ENCODE measurements at places on chromosomes 12 and 14.

DNA sequence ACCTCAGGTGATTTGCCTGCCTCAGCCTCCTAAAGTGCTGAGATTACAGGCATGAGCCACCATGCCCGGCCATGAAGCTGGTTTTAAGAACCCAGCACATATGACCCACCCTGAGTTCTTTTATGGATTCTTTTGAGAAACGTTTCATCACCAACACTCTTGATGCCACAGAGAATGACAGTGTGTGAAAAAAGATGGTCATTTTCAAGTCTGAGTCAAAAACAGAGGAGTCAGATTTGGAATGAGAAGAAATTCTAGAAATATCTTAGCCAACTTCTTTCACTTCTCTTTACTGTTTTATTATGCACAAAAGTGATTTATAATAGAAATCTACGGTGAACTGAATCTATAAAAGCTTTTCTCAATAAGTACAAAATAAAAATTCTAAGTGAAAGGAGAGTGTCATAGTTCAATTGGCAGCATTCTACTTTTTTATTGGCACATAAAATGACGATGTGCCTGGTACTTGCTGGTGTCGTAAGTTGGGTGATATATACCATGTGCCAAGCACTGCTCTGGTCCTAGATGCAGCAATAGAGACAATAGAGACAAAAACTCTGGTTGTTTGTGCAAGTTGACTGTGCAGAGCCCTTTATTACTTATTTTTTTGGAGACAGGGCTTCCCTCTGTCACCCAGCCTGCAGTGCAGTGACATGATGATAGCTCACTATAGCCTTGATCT is 33.9 kb downstream of the CCDC177 start:
- DNase-seq = no peak

DNA sequence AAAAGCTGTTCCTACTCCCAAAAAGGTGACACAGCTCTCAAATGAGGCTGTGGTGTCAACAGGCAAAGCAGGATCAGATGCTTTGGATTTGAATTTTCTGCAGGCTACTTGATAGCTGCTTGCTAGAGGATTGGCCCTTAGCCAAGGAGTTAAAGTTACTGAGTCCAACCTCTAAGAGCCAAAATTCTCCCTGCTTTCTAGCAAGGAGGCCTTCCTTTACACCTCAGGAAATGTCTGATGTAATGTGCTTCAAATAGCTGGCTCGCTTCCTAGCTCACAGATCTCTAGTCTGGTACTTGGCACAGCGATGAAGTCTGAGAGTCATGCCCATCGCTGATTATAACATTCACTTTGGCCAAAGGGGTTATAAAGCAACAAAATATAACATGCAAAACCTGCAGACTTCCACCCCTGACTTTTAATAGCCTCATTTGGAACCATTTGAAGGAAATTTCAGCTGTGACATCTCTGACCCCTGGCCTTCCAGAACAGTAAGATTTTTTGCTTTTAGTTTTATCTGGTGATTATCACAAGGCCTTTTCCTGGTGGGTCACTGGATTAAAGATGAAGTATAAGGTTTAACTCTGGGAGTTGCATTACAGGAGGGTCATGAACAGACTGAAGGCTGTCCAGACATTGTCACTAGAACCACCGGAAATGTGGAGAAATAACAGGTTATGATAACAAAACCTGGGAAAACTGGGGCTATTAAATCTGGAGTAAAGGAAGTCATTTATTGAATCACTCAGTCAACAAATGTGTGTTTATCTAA is 189.7 kb downstream of the EPS8 start:
- DNase-seq = no peak

- no peak for DNase-seq
These were observed 21.5 kb downstream of the RFLNA start for GRCh38 chr12:124316257-124316900.

DNA sequence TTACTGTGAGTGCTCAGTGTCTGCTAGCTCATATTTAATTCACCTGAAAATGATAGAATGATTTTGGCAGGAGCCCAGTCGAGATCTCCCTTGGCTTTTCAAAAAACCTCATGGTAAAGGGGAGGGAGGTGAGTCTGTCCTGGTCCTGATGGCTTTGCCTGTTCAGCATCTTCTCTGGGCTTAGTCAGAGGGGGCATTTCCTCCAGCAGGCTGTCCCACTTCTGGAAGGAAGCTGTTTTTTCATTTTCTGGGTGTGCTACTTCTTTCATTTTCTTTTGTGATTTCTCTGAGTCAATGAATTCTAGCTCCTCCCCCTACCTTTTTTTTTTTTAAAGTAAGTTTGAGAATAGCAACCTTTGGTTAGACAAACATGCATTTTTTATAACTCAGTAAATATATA is 58.8 kb downstream of the TMX1 start:
- no peak for DNase-seq

DNA sequence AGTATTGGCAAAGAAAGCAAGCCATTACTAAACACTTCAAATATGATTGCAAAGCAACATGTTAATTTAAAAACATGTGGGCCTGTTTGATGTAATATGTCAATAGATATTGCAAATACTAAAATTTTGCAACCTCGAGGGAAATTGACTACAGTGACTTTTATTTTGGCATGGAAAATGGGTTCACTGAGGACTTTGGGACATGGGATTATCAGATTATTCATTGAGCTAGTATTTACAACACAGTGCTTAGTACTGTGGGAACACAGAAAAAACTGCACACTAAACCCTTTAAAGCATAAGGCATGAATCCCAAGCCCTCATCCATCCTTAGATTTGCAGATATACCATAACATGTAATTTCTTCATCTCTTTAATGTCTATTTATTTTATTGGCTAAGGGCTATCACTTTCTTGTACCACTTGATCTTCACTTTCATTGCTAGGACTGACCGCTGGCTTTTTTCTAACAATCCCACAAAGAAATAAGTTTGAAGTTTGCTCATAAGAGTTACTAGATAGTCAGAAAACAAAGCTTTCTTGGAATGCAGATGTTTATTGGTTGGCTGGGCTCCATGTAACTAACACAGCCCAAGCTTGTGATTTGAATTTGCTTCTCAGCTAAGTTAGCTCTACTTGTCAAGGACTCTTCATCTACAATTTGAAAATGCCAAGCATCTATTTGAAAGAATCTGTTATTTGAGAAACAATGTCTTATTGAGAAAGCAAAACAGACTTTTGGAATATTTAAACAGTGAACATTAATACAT is 48.7 kb downstream of the PPFIBP1 start:
- DNase-seq = no peak

- DNase-seq = no peak
These were observed 23.5 kb upstream of the HIP1R start for GRCh38 chr12:122811777-122812176.
